Mammary epithelial cell (primary cell): ENCODE measurements at places on chromosomes 5 and 9. TPM values are rescaled to one million over a fixed set of nuclear protein-coding genes. Genes with fewer than 3 reads are reported as not detected.

DNA sequence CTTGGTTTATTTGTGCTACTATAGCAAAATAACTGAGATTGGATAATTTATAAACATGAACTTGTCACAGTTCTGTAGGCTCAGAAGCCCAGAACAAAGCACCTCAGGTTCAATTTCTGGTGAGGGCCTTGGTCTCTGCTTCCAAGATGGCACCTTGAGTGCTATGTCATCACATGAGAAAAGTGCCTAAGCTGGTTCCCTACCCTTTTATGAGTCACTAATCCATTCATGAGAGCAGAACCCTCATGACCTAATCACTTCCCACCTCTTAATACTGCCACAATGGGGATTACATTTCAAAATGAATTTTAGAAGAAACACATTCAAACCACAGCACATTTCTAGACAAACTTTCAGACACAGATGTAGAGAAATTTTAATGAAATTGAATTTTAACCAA is 98.2 kb upstream of the PRSS3 start:
- DNase-seq, result no peak

The FAM153A gene
- not detected for polyA plus RNA-seq

DNA sequence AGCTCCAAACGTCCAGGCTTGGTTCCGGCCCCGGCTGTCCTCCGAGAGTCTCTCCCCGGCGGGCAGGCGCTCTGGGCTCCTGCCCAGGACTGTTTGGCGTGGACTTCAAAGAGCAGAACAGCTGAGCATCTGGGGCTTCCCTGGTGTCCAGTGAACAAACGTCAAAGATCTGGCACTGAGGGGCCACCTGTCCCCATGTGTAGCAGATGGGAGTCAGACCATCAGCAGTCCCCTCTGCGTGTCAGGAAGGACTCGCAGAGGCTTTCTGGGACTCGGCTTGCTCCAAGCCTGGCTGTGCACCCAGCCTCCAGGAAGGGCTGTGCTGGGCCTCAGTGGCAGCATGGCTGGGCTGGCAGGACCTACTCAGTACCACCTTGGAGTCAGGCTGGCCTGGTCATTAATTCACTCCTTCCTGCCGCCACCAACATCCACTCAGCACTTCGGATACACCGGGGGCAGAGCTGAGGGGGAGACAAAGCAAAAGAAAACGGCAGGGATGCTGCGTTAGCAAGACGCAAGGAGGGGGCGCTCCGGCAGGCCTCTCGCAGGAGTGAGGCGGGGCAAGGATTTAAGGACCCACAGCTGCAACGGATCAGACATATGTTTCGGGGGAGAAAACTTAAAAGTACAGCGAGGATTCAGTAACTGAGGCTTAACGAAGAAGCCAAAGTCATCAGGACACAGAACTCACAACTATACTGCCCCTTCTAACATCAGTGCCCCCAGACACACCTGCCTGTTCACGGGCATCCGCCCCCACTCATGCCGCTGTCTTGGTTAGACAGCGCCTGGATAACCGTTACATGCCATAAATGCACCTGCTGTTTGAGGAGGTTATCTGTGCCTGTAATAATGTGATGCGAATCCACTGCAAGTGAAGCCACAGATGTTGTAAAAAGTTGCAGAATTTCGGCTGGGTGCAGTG is 164.5 kb upstream of the PHYKPL start:
- DNase-seq, result no peak

DNA sequence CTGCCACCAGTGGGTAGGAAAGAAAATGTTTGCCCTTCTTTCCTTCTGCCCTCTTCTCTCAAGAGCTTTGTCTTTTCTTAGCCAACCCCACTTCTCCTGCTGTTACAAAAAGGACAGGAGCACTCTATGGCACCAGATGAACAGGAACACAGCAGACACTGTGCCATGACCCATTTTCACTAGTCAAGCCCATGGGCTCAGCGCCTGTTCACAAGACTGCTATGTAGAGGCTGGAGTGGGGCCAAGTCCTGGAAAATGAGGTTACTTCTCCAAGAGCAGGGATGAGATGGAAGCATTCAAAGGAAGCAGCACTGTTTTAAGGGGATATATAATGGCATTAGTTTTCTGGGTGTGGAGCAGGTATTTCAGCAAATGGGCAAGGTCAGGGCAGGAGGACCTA is 46.8 kb upstream of the GRAMD2B start:
- DNase-seq, result no peak

GRCh38 chr5:13910201-13910600 is 34.3 kb downstream of the DNAH5 start:
- DNase-seq, result peak; percentile 8

The CYFIP2 gene
- 5.8 TPM for polyA plus RNA-seq

The FCN2 gene
- not detected for polyA plus RNA-seq

DNA sequence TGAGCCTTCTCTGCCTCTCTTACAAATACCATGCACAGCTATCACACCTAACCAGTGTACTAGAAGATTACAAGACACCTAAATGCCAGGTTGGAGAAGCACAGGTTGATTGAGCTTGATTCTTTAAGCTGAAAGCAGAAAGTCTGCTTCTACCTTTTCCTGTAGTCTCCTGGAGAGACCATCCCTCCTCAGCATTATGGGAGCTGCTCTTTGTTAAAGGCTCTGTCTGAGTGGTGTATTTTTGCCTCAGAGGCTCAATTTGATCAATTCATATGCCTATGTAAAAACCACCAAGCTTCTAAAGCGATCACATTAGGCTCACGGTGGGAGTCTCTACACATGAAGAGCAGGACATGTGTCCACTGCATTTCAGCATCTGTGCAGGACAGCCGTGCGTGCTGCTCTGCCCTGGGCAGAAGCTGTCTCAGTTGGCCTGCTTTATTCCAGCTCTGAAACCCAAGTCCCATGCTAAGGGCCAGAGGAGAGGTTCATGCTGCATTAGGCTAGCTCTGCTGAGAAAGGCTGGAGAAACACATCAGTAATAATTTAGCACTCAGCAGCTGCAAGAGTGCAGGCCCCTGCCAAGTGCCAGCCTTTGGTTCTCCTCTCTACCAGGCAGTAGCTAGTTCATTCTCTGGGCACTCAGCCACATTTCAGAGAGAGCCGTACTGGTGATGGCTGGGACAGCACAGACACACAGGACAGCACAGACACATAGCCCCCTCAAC is 41.7 kb downstream of the TMEM167A start:
- DNase-seq, result no peak

DNA sequence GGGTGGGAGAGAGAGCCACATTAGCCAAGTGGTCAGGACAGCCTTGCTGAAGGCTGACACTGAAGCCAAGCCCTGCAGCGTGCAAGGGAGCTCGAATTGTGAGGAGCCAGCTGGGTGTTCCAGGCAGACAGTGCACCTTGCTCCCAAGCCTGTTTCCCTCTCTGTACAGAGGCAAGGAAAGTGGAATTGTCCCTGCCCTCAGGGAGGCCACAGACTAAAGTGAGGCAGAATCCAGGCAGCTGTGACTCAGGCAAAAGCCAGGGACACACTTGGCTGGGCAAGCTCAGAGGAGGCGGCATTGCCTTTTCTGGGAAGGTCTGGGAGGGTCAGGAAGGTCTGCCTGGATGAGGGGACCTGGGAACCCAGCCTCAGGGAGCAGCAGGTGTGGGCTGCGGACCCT is 50.2 kb upstream of the LMX1B start:
- no peak for DNase-seq

GRCh38 chr5:173750538-173751265 is 134.3 kb upstream of the BOD1 start:
- DNase-seq, result no peak

The C9orf57 gene
- not detected for polyA plus RNA-seq

The PHAX gene
- 56.3 TPM for polyA plus RNA-seq

The LCP2 gene
- not detected for polyA plus RNA-seq
